Central memory CD8-positive, alpha-beta T cell (primary cell): ENCODE measurements at places on chromosomes 13 and 19.

DNA sequence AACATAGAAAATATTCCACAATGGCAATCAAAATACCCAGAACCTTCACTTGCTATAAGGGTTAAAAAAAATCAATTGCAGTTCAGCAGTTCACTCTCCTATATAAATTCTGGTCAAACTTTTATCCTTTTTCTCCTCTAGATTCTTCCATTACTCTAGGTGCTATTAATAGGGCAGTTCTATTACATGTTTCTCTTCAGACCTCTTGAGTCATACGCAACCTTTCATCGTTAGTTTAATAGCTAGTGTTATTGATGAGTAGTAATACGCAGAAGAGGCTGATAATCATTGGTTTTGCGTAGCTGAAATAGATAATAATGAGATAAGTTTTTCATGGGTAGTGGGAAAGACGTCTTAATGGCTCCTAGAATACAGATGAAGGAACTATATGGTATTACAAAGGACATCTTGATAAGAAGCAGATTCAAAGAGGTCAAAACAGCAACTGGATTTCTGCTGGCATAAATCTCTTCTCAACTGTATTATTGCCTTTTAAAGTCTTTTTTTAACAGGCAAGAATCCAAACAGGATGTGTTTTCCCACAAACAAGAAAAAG is 118.3 kb upstream of the STARD13 start:
- DNase-seq = no peak

GRCh38 chr19:42442833-42443232 is at the start of gene CXCL17:
CXCL17 (minus strand) TSS chr19:42442946; CDS start chr19:42442832, 114 bp downstream.
- no peak for DNase-seq

GRCh38 chr19:36417752-36418286 is 625 bp downstream of the ZFP82 start:
- DNase-seq = no peak

DNA sequence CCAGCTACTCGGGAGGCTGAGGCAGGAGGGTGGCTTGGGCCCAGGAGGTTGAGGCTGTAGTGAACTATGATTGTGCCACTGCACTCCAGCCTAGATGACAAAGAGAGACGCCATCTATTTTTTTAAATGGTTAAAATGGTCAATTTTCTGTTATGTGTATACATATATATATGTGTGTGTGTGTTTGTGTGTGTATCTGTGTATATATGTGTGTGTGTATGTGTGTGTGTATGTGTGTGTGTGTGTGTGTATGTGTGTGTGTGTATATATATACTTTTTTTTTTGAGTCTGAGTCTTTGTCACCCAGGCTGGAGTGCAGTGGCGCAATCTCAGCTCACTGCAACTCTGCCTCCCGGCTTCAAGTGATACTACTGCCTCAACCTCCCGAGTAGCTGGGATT is 42.9 kb upstream of the KLF2 start:
- no peak for DNase-seq

DNA sequence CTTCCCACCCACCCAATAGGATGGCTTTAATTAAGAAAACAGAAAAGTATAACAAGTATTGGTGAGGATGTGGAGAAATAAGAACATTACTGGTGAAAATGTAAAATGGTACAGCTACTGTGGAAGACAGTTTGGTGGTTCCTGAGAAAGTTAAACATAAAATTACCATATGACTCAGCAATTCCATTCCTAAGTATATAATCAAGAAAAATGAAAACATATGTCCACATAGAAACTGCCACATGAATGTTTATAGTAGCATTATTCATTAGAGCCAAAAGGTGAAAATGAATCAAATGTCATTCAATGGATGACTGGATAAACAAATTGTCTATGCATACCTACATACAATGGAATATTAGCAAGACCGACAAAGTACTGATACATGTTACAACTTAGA is 16.9 kb downstream of the DZIP1 start:
- no peak for DNase-seq

GRCh38 chr19:29942404-29943261 is 594 bp downstream of the URI1 start:
- peak; percentile 54 for DNase-seq

- no peak for DNase-seq
These were observed 95.5 kb downstream of the NHLRC3 start for GRCh38 chr13:39133781-39134180.

DNA sequence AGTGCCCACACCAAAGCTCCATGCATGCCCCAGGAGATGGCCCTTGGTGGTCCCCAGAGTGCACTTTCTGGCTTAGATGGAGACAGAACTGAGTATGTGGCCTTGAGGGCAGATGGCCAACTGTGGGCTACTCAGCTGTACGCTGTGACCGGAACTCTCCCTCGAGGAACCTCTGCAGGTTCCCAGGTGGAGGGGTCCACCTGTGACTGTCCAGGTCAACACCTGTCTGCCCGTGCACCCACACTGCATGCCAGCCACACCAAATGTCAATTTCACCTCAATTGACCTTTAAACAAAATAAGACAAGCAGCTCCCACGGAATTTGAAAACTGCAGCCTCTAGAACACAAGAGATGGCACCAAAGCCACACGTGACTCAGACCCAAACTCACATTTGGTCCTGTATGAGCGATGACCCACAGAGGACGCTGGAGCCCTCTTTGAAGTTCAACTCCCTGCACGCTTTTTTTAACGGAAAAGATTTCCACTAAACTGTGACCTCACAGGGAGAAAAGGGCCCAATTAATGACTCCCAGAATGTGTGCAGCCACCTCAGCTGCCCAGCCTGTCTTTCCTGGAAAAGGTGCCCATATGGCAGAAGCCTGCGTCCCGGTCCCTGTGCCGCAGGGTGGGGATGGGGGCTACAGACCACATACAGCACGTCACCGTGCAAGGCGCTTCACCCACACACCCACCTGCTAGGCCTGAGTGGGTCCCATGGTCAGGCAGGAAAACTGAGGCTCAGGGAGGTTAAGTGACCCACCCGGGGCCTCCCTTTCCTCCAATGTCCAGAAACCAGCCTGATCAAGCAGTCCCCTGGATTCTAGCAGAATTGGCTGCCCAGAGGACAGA is 47.7 kb downstream of the KLF2 start:
- DNase-seq = no peak

DNA sequence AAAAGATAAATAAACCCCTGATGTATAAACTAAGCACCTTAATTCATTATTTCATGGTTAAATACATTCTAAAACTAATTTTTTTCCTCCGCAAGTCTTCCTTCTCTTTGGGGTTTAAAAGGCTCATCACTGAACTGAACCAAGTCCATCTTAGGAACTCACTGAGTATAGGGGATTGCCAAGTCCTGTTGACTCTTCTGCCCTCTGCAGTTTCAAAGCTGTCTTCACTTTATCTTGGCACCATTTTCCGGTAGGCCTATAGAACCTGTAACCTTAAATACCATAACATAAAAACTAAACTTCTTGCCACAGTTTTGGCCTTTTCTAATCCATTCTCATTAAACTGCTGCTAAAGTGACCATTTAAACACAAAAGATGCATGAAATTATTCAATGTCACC is 66.5 kb upstream of the USPL1 start:
- DNase-seq = no peak

DNA sequence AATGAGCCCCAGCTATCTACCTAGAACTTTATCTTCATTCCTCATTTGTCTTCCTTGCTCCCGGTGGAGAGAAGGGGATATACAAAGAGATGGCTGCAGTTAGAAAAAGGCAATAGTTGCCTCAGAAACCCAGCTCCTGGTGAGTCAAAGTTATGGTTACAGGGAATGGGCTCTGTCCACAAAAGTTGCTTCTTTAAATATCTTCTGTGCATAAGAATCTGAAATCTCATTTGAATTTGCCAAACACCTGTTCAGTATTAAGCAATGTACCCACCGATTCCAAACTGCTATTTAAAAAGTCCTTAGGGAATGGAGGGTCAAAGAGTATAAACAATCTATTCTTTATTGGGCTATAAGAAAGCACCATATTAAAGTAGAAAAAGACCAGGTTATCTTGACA is 48.4 kb downstream of the DCLK1 start:
- DNase-seq = no peak

DNA sequence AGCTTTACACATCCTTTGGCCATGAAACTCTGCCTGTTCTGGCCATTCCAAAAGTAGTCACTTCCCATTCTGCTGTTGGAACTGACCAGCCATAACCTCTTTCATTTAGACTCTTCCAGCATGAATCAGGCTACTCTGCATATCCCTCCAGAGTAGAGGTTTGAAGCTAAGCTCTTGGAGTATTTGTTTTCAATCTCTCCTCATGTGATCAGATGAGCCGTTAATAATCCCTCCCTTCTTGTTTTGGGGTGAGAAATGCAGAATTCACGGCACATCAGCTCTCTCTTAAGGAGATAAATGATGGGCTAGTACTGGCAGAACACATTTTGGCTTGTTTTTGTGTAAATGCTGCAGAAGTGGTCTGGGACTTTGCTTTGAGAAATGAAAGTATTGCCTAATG is 519.9 kb downstream of the PCDH17 start:
- DNase-seq = no peak

GRCh38 chr13:56299650-56300049 is 841.1 kb upstream of the PRR20A start:
- DNase-seq = no peak

DNA sequence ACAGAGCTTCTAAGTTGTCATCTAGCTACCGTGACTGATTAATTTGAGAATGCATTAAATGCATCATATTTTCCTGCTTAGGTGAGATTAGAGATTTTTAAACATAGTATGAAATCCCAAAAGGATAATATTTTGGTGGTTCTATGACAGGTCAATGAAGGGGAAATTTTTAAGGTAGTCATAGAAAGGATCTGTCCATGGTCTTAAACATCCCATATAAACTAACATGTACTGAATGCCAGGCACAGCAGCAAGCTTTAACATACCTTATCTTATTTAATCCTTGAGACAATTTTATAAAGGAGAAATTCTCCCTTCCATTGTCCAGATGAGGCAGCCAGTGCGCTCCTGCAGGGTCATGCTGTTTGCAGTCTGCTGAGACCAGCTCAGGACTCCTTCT is 466.0 kb downstream of the FGF14 start:
- no peak for DNase-seq

DNA sequence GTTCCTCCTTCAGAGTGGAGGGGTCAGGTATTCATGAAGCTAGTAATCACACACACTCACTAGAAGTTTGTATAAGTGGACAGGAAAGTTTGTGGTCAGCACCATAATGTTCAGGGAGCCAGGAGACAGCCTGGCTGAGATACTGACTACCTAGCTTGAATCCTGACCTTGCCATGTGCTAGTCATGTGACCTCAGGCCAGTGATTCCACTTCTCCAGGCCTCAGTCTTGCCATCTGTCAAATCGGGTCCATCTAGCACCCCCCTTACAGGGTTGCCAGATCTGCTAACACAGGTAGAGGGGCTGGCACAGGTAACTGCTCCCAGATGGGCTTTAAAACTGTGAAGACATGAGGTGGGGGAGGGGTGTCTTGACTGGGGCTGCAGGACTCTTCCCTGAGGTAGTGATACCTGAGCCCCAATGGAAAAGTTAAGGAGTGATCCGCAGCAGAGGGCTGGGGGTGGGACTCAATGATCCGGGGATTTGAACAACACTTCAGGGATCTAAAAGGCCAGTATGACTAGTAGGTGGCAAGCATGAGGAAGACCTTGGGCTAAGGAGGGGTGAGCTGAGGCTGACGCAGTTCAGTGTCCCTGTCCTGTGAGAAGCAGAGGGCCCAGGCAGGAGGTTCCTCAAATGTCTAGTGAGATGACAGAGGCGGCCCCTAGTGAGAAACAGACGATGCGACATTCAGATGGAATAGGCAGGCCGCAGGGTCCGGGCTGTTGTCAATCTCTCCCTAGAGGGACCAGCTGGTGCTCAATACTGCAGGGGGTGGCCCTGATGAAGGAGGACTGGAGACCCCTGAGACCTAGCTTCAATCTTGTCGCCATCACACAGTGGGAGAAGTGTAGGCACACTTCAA is 8.5 kb downstream of the ACTMAP start:
- DNase-seq = no peak

- no peak for DNase-seq
These were observed 1872.3 kb upstream of the PCDH20 start for GRCh38 chr13:63287926-63288325.

DNA sequence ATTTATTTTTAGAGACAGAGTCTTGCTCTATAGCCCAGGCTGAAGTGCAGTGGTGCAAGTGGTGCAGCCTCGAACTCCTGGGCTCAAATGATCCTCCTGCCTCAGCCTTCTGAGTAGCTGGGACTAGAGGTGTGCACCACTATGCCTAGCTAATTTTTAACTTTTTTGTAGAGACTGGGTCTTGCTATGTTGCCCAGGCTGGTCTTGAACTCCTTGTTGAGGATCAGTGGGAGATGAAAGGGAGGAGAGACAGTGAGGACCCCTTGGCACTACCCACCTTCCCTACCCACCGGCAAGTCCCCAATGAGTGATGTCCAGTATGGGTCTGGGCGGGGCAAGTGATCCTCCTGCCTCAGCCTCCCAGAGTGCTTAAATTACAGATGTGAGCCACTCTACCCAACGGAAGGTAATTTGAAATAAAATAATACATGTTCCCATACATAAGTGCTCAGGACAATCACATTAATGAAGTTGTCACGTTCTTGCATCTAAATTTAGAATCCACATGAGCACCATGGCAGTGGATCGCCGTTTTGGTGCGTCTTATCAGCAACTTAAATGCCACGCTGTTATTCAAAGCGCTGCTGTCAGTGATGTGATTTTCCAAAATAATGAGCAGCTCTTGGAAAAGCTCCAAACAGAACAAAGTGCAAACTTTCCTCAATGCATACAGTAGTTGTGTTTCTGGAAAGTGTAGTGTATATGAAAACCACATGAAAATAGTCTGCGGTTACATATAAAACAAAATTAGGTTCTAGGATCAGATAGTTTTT is 5.9 kb upstream of the ARL11 start:
- no peak for DNase-seq

- no peak for DNase-seq
These were observed 399.4 kb downstream of the KCNRG start for GRCh38 chr13:50414640-50415039.

- peak; percentile 99 for DNase-seq
These were observed 634 bp downstream of the AKT1S1 start for GRCh38 chr19:49876422-49877019.

DNA sequence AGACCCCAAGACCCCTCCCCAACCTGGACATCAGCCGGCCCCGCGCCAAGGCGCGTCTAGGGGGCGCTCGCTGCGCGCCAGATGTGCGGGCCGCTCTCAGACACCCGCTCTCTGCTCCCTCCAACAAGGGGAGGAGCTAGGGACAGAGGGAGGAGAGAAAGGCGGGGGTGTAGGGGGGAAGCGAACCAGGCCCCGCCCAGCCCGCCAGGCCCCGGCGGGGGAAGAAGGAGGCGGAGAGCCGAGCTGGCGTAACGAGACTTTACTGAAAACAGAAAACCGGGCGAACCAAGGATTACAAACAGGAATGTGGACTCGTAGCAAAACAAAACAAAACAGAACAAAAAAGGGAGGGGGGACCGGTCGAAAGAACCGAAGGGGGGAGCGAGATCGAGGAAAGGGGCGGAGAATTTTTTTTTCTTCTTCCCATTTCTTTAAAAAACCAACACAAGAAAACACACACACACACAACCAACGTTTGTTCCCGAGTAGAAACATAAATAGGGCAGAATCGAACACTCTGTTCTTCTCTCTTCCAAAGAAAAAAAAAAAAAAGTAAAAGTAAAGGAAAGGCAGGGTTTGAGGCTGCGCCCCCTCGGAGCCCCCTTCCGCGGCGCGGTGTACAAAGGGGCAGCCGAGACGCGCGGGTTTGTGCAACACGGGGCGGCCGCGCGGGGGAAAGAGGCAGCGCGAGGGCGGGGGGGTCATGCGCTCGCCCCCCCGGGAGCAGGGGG is 1.7 kb downstream of the JUND start:
- peak; percentile 93 for DNase-seq
